ENCODE measurements at places on chromosomes 1 and 21.
A peak's percentile ranks its signal among the peaks of the same experiment; 100 is the strongest.

DNA sequence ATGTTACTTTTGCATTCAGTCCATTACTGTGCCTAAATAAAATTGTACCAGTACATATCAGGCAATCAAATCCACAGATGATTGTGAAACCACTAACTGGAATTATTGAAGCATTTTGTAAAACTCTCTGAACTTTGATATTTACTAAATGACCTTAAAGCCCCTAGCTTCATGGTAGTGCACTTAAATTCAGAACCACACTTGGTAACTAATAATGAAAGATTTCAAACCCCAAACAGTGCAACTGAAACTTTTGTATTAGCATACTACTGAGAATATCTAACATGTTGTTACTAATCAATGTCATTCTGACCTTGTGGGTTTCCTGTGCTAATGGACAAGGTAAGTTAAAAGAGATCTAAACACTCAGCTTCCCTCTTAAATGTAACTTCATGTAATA, at the start of gene CFHR3:
Gene CFHR3 (plus strand): TSS at position 238 of the 400 bp plus-strand sequence. CDS start 47 bp downstream, at position 285.
- DNase-seq = no peak

DNA sequence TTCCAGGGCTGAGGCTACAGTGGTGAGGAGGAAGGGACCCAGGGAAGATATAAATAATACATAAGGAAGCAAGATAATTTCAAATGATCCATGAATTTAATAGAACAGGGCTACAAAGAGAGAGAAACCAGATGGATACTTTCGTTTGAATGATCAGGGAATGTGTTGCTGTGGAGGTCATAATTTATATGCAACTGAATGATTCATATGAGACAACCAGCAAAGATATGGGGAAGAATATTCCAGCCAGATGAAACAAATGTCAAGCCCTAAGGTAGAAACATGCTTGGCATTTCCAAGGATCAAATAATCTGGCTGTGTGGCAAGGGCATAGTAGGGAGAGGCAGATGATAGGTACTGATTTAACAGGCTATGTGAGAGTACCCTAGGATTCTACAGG, 84.8 kb upstream of the ZC3H11B start:
- no peak for DNase-seq

DNA sequence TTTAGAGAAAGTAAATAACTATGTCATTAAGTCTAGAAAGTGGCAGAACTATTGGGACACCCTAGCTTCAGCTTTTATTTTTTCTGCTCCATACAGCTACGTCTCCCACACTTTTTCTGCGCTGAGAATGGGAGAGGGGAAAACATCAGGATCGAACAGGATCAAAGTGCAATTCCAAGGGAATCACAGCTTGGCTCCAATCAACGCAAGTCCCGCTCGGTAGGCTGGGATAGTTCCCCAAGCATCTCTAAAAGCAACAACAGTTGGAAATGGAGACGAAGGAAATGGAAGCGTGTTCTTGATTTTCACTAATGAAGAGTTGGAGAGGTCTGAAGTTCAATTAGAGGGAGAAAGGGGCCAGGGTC, 536 bp downstream of the HMGCL start:
- no peak for DNase-seq

DNA sequence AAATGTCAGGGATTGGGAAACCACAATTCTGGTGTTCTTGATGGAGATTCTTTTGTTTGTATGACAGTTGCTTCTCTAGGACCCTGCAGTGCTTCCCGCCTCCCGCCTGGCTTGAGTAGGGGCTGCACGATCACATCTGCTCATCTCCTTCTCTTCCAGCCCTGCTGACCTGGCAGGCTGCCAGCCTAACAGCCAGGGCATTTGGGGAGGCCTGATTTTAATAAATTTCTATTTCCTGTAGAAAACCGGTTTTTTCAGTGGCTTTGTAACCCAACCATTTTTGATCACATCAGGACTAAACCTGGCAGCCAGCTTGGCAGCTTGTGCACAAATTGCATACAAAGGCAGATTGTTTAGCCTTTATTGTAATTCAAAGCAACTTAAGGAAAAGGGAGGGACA, 78.9 kb downstream of the UBE2U start:
- no peak for DNase-seq

DNA sequence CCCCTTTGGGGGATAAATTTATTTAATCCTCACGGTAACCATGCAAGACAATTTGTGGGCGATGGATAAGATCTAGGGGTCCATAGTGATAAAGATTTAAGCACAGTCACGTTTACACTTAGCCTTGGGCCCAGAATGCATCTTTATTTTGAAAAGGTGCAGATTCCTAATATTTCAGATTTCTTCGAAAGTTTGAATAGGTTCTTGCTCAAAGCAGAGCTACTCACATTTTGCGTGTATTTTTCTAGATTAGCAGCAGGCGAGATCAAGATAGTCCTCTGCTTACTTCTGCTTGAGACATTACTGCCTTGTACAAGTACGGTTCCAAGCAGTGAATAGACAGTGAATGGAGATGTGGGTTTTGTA, 647 bp downstream of the TSEN15 start:
- no peak for DNase-seq

DNA sequence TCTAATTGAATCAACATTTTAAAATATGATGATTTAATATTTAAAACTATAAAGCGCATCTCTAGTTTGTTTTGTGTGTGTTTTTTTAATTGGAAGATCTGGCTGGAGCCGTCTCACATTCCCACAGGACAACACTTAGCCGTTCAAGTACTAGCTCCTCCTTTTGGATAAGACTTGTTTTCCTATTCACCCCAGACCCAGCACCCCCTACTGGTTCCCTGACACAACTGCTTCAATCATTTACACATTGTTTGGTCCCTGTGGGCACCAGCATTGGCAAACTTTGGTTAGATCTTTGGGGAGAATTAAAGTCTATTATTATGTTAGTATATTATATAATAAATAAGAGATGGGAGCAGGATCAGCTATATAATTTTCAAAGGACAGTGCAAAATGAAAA, 34.5 kb downstream of the TYW3 start:
- DNase-seq = peak; percentile 37

DNA sequence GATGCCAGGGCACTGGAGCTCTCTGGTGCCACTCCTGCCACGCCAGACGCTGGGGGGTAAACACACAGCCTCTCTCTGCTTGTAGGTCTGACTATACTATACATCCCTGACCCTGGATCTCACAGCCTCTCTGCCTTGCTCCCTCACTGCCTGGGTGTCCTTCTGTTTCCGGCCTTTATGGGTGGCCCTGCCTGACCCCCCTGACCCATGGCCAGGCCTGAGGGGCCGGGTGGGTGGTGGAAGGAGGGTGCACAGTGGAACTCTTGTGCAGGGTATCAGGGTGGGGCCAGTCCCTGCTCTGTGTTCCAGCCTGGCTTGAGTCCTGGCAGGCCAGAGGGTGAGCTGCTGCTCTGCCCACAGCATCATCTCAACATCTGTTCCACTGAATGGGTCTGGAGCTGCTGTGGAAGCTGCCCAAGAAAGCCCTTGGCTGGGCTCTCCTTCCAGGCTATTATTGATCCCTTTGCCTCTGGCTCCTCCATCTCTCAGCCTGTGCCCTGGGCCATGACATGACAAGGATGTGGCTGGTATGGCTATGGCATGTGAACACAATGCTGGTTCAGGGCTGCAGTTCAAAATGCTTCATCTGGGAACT, 17.2 kb upstream of the SYNC start:
- DNase-seq = no peak

- DNase-seq = no peak
Observed at GRCh38 chr1:14308460-14308859, 290.0 kb upstream of the KAZN start.

GRCh38 chr1:9350013-9350908, 57.6 kb downstream of the SPSB1 start:
- DNase-seq = no peak

GRCh38 chr1:244361764-244362473, 89.8 kb downstream of the ADSS2 start:
- no peak for DNase-seq

- no peak for DNase-seq
Observed at GRCh38 chr1:202010180-202011015, at the start of gene ELF3. Gene ELF3 (plus strand): TSS chr1:202010587. CDS start chr1:202011137, 550 bp downstream.

- DNase-seq = no peak
Observed at GRCh38 chr1:9960011-9960410, 16.7 kb downstream of the NMNAT1 start.

DNA sequence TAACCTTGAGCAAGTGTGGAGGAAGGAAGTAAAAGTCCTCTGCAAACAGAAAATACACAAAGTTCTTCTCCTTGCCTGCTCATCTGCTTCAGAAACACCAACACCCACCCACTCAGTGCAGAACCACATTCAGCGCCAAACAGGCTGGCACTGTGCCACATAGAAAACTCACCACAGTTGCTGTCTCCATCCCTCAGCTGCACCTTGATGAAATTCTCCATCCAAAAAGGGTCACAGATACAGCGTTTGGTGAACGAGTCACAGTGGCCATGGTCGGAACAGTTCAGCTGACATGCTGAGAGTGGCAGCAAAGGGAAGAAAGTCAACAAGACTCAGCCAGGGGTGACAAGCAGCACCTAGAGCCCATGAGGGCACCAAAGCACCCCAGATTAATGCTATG, 114.5 kb downstream of the KIAA0319L start:
- DNase-seq = no peak

DNA sequence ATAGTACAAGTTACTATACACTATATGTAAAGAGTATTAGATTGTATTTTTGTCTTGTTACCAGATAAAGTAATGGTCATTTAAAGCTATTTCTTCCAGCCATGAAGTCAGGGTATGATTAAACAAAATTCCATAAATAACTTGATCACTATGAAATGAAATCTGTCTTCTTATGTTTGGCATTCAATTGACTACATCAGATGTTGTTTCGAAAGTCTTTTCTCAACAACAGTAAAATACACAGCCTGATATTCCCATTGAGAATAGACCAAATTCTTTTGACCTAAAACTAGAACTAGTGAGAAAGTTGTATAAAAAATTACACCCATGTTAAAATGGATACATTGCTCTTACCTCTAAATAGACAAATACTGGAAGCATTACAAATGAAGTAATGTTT, 134.6 kb upstream of the ADAMTS5 start:
- DNase-seq = no peak

DNA sequence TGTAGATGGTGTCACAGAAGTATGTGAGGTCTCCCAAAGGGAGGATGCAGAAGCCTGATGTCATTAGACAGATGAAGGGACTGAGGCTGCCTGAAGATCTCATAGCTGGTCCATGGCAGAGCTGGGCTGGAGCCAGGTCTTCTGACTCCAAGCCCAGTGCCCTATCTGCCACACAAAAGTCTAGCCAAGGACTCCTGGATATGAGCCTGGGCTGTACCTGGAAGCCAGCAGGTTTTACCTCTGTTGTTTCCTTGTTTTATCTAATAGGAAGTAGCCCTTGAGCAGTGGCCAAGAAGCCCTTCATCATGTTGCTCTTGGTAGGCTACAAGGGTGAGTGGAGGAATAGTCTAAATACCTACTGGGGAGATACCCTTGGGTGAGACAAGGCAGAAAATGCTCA, 74.4 kb upstream of the SLC44A3 start:
- no peak for DNase-seq

- DNase-seq = no peak
Observed at GRCh38 chr1:186654741-186655140, 25.5 kb downstream of the PTGS2 start.

GRCh38 chr1:31730336-31731048, 26.7 kb upstream of the COL16A1 start:
- no peak for DNase-seq

DNA sequence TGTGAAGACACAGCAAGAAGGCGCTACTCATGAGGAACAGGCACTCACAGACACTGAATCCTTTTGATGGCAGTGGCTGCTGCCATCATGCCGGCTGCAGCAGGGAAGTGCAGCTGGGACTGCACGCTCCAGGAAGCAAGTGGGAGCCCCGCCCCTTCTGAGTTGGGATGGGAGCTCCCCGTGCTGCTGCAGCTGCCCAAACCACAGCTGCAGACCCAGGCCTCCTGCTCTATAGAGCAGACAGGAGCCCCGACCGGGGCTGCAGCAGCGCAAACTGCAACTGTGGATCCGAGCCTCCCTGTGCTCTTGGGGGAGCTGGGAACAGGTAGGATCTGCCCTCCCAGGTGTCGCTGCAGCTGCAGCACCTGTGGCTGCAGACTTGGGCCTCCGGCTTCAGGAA, 65.2 kb upstream of the MARK1 start:
- DNase-seq = no peak

- DNase-seq = no peak
Observed at GRCh38 chr1:17033481-17033880, 20.4 kb downstream of the SDHB start.

DNA sequence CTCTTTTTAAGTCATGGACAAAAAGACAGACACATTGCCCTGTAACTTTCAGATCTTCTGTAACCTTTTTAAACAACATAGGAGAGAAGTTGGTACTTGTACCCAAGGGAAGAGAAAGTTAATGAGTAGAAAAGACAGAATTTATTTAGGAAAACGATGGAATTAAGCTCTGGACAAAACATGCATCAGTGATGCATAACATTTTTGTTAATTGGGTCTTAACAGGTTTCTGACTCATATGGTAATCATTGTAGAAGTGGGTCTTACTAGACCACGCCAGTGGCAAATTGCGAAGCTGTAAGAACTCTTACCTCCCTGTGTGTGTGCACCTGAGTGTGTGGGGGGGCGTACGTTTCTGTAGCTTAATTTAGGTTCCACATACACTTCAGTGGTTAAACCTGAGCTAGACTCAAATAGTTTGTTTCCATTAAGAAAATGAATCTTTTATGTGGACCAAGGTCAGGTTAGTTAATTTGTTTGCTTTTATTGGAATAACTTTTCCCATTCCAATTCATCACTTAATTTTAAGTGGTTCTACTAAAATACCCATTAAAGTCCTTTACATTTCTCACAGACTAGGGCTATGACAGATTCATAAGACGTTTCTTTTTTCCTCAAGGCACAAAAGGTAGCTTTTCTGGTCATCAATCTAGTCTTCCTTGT, 48.1 kb downstream of the NFIA start:
- no peak for DNase-seq

DNA sequence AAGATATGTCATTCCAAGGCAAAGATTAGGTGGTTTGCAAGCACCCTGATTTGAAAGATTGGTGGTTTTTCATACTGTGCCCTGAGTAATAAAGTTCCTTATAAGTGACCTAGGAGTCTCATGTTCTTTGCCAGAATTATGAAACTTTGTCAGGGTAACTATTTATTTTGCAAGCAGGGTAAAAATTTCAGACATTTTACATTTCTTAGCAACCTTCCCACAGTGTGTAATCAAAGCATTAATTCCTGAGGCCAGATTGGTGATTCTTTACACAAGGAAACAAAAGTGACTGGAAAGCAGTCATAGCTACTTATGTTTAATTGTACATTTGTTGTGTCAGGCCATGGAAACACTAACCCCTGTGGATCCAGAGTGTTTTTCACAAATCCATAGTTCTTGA, 998.0 kb upstream of the B3GALT2 start:
- no peak for DNase-seq

DNA sequence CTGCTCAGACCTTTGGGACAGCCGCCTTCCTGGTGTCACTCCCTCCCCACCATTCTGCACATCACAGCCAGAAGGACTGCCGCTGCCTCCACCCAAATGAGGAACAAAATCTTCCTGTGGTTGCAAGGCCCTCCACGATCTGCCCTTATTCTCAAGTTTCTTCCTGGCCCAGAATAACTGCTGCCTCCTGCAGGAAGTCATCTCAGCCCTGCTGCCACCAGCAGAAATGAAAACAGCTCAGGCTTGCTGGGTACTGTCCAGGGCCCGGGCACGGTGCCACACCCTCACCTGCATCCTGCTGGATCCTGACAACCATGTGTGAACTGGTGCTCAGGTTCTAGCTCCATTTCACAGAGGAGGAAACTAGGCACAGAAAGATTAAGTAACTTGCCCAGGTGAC, 2.8 kb downstream of the CLDN19 start:
- peak; percentile 50 for DNase-seq

Data from HL-60 (cell line).